ENCODE measurements at places on chromosomes 16 and 17. TPM values are rescaled to one million over a fixed set of nuclear protein-coding genes. Genes with fewer than 3 reads are reported as not detected.

Gene PDE6G
- 0.32 TPM for total RNA-seq

Gene ATP2A3
- total RNA-seq: 6.9 TPM

Gene MPDU1
- total RNA-seq: 128 TPM

Gene DNAAF8
- 0.77 TPM for total RNA-seq

Gene KRTAP3-1
- total RNA-seq: not detected

Gene MT1E
- total RNA-seq: 3.6 TPM

Gene RHBDF2
- total RNA-seq: 6.8 TPM

Gene LRRC36
- total RNA-seq: 0.11 TPM

Gene TAC4
- not detected for total RNA-seq

Gene TBC1D28
- total RNA-seq: not detected

Gene COX11
- 96.9 TPM for total RNA-seq

Gene FOXF1
- 3.5 TPM for total RNA-seq

Gene RAMP2
- 16.2 TPM for total RNA-seq

Gene CACNG1
- total RNA-seq: not detected

Gene NOS2
- 0.54 TPM for total RNA-seq

Gene CCL17
- not detected for total RNA-seq

Gene VAT1
- total RNA-seq: 312 TPM

Gene ZFP3
- 0.21 TPM for total RNA-seq

Gene GNPTG
- total RNA-seq: 60.3 TPM

Gene WFIKKN1
- 85.8 TPM for total RNA-seq

Gene SECTM1
- 0.56 TPM for total RNA-seq

Gene MFSD6L
- total RNA-seq: not detected

Gene TMEM114
- not detected for total RNA-seq

Gene LGALS9B
- total RNA-seq: not detected

Gene CACNA1H
- 66.1 TPM for total RNA-seq

Gene C1QTNF1
- total RNA-seq: 16.4 TPM

Gene TGFB1I1
- 42.4 TPM for total RNA-seq

Gene TBC1D26
- 2.6 TPM for total RNA-seq

Gene FOXJ1
- 0.12 TPM for total RNA-seq

Gene KRT33B
- not detected for total RNA-seq

Gene AANAT
- total RNA-seq: 0.33 TPM

Gene TAT
- total RNA-seq: not detected

Gene ABI3
- 0.32 TPM for total RNA-seq

Gene KRT14
- not detected for total RNA-seq

Gene TPSB2
- not detected for total RNA-seq

Gene MAPT
- total RNA-seq: 1.3 TPM

Gene TPSD1
- total RNA-seq: not detected

Gene VTN
- 5.2 TPM for total RNA-seq

Gene HS3ST4
- total RNA-seq: 0.46 TPM

Gene SULT1A1
- 23.6 TPM for total RNA-seq

Gene SULT1A3
- total RNA-seq: 4.2 TPM

Gene TBC1D16
- total RNA-seq: 37.5 TPM

Gene CPHXL2
- not detected for total RNA-seq

Gene MYO15B
- total RNA-seq: 15.3 TPM

Gene SEC14L5
- total RNA-seq: 0.21 TPM

Gene CD79B
- not detected for total RNA-seq

Gene FGF11
- 56.8 TPM for total RNA-seq

Gene TEKT1
- total RNA-seq: 0.28 TPM

Gene PLCD3
- 66.3 TPM for total RNA-seq

Gene PRCD
- total RNA-seq: 7.3 TPM

Gene NUDT7
- total RNA-seq: 12.2 TPM

Gene KDM6B
- 20.8 TPM for total RNA-seq
